ENCODE measurements at places on chromosomes 5 and 9.
A peak's percentile ranks its signal among the peaks of the same experiment; 100 is the strongest.

DNA sequence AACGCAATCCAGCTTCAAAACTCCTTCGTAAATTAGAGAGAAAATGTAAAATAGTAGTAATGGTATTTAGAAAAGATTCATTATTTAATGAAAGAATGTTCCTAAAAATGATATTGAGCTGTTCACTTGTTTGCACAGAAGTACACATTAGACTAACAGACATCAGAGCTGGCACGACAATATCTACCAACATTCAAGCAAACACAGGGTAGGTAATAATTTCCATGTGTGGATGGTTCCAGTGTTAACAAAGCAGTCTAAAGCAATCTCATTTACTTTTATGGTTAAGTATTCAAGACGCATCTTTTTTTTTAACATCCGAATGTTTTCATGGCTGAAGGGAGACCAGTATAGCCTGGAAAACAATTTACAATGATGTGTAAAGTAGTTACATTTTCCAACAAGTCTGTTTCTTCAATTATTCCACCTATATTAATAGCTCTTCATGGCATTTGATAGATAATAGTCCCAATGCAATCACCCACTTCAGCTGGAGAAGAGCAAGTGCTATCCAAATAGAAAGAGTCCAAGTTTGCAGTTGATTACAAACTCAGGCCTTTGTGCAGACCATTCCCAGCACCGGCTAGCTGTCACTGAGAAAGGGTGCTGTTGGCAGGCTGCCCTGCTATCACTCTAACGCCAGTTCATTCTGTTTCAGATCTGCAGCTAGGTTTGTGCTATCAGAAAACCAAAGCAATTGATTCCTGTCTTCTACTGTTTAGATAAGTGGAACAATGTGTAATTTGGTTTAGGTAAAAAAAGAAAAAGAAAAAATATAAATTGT is 458.8 kb downstream of the DTWD2 start:
- no peak for DNase-seq

GRCh38 chr5:10538103-10538788 is 25.6 kb upstream of the ANKRD33B start:
- DNase-seq, result no peak

GRCh38 chr5:13498279-13498678 is 446.2 kb downstream of the DNAH5 start:
- no peak for DNase-seq

DNA sequence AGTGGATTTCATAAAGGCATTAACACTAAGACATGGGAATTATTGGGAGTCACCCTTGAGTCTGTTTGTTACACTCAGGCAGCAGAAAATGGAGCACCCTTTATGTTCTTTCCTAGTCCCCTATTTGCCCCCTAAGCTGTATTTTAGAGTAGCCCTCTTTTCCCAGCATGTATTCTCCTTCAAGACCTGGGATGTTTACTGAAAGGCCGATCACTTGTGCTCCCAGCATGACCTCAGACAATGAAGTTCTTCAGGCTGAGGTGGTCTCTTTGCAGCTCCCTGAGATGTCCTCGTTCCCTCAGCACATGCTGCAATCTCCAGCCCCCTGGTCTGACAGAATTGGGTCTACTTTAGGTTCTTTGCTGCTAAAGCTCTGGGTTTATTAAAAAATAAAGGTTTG is 169.7 kb downstream of the YTHDC2 start:
- DNase-seq, result no peak

GRCh38 chr5:144209361-144209760 is 38.7 kb downstream of the KCTD16 start:
- no peak for DNase-seq

GRCh38 chr9:105864248-105864898 is 170.0 kb downstream of the TMEM38B start:
- DNase-seq, result no peak

DNA sequence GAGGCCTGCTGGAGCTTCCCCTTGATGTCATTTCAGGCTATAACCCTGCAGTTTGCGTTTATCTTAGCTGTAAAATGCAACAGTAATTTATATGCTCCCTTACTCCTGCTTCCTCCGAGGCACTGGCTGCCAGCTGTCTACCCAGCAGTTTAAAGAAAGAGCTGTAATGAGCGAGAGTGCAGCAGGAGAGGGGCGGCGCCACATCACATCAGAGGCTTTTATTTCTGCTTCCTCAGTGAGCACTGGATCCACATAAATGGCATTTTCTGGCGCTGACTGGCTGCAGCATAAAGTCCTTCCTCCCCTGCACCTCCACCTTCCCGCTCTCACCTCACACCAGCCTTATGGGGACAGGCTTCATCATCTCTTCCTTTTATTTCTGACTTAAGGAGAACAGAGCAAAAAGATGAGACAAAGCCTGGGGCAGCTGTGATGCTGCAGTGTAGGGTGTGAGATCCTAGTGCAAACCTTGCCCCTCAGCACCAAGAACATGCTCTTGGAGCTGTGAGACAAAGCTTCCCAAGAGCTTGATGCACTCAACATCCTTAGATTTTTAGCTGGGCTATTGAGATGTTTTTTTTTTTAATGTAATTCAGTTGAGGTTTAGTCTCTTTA is 829.6 kb upstream of the ZNF608 start:
- DNase-seq, result peak; percentile 80

DNA sequence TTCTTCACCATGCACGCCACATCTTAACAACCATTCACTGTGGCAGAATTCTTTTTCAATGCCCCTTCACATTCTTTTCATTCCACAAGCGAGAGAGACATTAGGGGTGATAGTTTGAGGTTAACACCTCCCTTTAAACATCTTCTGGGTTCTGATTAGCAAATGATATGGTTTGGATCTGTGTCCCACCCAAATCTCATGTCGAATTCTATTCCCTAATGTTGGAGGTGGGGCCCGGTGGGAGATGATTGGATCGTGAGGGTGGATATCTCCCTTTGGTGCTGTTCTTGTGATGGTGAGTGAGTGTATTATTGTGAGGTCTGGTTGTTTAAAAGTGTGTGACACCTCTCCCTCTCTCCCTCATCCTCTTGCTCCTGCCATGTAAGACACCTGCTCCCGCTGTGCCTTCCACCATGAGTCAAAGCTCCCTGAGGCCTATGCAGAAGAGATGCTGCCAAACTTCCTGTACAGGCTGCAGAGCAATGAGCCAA is 46.1 kb upstream of the RAI14 start:
- no peak for DNase-seq

- no peak for DNase-seq
Observed at GRCh38 chr9:20242510-20243189, 379.6 kb downstream of the MLLT3 start.

DNA sequence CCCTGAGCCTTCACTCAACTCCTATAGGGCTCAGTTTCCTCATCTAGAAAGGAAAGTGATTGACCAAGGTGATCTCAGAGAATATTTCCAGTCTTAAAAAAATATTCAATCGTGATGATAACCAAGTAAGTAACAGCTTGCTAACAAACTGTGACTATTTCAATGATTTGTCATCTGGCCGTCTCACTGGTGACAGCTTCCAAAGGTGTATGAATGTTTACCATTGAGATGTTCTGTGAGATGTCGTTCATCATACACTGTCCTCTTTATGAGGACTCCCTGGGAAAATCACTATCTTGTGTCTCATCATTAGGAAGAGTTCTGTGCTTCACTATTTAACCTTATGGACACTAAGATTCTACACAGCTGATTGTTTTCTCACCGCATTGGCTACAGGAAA is 75.7 kb downstream of the GLIS3 start:
- no peak for DNase-seq

DNA sequence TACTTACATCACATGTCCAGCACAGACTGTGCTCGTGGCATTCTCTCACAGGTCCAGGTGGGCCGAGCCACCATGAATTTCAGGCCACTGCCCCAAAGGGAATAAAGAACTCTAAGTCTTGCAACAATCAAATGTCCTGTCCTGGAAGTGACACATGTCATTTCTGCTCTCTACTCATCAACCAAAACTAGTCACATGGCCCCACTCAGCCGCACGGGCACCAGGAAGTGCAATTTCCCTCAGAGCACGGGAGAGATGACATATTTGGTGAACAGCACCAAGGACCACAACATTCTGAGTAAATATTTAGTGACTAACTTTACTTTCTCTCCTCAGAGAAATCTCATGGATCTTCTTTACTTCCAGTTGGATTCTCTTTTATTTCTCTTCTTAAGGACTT is 131.1 kb upstream of the TUT7 start:
- DNase-seq, result no peak

- no peak for DNase-seq
Observed at GRCh38 chr5:115621365-115621900, 4.4 kb downstream of the TMED7 start.

GRCh38 chr5:34001241-34001841 is 6.5 kb downstream of the AMACR start:
- peak; percentile 72 for DNase-seq

DNA sequence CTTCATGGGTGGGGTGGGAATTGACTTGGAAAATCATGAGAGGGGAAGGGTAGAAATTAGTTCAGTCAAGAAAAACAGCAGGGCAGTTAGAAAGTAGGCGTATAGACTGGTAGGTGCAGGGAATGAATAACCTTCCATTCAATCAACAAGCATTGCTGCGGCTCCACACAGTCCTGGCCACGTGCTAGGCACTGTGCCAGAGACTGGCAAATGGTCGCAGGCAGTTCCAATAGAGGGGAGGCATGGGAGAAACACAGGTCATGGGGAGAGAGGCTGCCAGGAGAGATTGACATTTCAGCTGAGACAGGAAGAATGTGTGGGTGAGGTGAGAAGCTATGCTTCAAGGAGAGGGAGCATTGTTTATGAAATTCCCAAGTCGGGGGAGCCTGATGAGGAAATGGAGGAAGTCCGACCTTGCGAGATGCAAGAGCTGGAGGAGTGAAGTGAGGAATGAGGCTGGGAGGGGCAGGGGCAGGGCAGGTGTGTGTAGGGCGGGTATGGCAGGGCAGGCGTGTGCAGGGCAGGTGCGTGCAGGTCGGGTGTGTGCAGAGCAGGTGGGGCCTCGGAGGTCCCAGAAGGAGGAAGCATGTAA is 54.4 kb upstream of the PPARGC1B start:
- DNase-seq, result peak; percentile 96

DNA sequence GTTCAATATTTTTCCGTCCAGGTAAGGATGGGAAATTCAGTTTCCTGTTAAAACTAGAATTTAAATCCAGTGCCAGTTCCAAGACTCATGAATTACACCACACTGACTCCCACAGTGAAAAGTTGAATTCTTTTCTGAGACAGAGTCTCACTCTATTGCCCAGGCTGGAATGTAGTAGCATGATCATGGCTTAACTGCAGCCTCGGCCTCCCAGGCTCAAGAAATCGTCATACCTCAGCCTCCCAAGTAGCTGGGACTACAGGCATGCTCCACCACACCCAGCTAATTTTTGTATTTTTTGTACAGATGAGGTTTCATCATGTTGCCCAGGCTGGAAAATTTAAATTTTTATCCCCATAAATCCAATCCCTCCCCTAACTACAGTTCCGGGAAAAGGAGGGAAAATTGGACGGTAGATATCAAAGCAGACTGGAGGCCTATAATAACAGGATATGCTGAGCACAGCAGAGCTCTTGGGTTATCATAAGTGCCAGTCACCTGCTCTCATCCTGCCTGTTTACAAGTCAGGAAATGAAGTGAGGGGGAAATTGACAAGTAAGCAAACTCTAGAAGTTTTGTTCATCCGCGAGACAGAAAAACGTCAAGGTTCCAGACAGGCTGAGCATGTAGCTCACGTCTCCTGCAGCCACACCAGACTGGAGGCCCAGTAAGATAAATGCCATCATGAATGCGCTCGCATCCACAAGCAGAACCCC is 105.7 kb downstream of the UGCG start:
- DNase-seq, result no peak

DNA sequence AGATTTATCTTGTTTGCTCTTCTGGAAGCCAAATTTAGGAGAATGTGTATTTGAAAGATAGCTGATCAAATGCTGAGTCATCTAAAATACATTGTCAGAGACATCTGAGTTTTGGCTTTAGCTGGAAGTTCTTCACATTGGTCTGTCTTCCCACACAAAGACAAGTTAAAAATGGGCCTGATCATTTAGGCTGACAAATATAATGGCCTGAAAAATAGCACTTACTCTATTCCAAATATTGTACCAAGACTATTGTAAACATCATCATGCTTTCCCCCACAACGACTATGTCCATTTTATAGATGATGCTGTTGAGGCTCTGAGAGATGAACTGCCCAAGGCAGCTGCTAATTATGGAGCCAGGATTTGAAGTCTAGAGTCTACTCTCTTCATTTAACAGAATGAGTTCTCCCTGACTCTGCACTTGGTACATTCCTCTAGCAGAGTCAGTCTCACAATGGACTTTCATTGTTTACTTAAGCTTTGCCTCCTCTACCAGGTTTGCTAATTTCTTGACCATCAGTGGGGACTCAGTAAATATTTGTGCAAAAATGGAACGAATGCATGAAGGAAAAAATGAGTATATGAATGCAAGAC is 619.4 kb upstream of the KLF4 start:
- DNase-seq, result no peak

DNA sequence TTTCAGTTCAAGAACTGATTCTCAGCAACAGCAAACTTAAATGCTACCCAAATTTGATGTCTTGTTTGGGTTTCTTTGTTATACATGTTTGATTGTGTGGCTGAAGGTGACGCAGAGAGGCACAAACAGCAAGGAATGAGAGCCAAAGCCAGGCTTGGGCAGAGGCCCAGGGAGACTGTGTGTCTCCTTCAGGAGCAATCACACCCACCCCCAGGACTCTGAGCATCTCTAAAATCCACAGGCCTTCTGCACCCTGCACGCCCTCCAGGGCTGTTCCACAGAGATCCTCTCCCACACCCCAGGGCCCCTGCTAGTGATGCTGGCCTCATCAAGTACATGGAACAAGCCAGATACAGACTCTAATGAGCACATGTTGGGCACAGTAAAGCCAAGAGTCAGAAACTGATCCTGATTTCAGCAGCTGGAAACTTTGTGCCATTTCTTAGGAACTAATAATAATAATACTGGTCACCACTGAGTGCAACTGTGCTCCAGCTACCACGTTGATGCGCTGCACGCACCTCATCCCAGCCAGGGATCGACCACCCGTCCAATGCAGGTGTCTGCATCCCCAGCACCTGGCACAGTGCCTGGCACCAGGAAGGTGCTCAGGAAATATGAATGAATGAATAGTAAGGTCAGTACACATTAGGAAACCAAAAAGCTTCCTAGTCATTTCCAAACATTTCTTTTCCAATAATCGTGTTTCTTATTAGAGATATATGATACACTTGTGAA is 54.6 kb upstream of the TCF7 start:
- DNase-seq, result no peak

DNA sequence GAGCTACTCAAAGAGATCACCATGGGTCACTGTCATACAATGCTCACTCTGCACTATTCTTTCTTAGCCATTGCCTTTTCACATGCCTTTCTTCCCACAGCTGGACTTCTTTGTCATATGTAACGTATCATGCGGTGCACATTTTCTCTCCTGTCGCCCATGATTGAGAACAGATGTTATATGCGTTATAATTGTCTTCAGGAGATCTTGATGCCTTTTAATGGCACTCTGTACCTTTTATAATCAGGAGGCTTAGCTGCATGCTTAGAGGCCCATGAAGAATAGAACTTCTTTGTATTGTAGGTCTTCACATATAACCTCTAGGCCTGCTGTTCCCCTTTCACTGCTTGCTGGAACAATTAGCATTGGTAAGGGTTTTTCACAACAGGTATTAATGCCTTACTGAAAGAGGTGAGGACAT is 436.1 kb downstream of the CDH10 start:
- DNase-seq, result no peak

Data from left colon (tissue), 2 donors.